Type B pancreatic cell (in vitro differentiated cells): ENCODE measurements at places on chromosomes 2 and 18.
A peak's percentile ranks its signal among the peaks of the same experiment; 100 is the strongest.

DNA sequence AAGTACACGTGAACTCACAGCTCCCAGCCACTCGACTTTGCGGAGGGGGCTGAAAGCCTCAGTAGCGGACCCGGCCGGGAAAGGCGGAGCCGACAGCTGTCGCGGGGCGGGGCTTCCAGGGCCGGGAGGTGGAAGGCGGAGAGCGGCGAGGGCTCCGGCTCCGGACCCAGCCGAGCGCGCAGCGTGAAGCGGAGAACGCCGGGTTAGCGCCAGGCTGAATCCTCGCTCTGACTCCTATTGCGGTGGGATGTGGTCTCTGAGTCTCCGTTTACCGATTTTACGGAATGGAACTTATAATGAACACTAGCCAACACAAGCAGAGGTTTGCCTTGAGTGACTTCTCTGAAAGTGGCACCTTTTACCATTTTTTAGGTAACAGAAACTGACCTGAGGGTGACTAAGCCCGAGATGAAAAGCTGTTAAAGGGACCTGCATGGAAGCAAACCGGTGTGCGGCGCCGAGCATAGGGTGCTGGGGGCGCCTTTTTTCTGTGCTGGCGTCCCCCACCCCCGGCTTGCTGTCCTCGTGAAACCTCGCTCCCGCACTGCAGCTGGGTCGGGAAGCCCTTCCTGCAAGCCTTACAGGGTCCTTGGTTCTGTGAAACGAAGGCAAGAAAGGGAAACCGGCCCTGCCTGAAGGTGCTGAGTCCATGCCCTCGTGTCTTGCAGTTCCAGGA is 72.9 kb downstream of the EN1 start:
- peak; percentile 77 for DNase-seq

DNA sequence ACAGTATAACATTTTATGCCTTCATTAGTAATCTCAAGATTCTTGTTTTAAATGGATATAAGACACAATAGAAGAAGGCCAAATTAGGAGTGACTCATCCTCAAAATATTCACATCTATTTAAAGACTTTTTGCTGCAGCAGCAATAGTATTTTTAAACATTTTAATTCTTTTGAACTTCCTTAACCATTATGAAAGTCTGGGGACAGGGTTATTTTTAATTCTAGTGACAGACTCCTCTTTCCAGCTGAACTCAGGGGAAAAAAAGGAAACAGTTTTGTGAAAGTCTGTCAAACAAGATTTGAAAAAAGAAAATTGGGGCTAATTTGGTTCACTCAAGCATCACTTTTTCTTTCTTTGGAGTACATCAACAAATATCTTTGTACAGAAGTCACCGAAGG is 541.8 kb downstream of the NUP35 start:
- no peak for DNase-seq

DNA sequence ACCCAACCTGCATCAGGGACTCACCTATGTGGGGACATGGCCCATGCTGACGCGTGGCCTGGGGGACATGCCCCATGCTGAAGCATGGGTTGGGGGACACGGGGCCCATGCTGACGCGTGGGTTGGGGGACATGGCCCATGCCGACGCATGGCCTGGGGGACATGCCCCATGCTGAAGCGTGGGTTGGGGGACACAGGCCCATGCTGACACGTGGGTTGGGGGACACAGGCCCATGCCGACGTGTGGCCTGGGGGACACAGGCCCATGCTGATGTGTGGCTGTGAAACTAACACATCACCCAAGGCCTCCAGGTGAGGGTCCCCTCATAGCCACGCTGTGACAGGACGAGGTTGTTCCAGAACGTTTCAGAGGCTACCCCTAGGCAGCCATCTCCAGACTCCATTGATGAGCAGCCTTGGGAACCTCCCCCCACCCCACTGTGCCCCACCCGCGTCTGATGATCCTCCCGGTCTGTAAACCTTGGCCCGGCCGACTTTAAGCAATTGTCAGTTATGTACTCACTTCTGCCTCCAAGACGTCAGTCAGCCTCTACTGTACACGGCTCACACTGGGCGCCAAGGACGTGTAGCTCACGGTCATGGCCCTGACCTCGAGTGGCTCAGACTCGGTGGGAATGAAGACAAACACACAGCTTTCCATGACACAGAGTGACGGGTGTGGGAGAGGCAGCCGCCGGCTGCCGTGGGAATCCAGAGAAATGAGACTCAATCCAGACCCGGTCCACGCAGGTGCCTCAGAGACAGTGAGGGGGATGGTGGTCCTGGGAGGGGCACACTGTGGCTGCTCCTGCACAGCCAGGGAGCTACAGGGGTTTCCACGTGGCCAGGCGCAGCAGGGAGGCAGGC is 50.2 kb upstream of the SLC66A3 start:
- DNase-seq = no peak

- DNase-seq = no peak
Observed at GRCh38 chr2:24566209-24566608, 75.2 kb downstream of the NCOA1 start.

- no peak for DNase-seq
Observed at GRCh38 chr2:75153221-75153620, 46.1 kb downstream of the TACR1 start.

GRCh38 chr18:32301976-32302743 is 112.3 kb downstream of the MEP1B start:
- DNase-seq = no peak

- no peak for DNase-seq
Observed at GRCh38 chr18:28728891-28729290, 552.0 kb upstream of the CDH2 start.

- no peak for DNase-seq
Observed at GRCh38 chr18:68397241-68398035, 317.5 kb downstream of the TMX3 start.
